ENCODE measurements at places on chromosomes 2 and 18.

- DNase-seq: no peak
Observed at GRCh38 chr2:46269001-46269400, 28.2 kb upstream of the EPAS1 start.

GRCh38 chr2:96247009-96247408 lies 18.8 kb downstream of the TMEM127 start:
- peak; percentile 84 for DNase-seq

GRCh38 chr2:233982421-233983121 lies 65.4 kb downstream of the TRPM8 start:
- no peak for DNase-seq

- DNase-seq: peak; percentile 39
Observed at GRCh38 chr2:179104736-179105135, 54.8 kb upstream of the CCDC141 start.

DNA sequence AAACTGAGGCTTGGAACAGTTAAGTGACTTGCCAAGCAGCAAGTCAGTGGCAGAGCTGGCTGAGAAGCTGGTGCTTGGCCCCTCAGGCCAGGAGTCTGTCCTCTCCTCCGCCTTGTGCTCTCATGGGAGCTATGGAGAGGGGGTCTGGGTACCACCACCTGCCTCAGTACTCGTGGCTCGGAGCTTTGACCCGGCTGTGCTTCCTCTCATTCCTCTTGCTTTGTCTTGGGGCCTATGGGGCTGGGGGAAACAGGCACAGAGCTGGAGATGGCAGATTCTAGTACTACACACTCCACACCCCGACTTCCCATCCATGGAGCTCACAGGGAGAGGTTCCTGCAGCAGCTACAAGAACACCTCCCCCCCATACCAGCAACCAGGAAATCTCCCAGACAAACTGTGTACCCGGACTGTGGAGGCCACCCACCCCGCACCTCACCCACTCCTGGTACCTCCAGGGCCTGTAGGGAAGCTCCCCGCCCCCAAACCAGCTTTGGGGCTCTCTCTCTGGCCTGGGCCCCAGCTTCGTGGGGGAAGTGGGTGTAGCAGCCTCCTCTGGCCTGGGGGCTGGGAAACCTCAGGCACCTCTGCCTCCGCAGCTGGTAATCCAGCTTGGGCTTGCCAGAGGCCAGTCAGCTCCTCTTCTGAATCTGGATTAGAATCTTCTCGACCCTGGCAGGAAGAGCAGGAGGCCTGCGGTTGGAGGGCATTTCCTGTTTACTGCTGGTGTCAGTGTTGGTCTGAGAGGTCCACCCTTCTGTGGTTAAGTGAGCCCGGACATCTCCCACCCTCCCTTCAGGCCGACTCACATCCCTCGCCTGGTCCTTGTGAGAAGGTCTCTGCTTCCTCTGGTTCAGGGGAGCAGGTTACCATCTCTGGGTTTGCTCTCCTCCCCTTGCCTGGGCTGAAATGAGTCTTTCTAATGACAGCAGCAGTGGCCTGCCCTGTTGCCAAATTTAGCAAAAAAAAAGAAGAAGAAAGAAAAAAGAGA lies 22.3 kb upstream of the RHOB start:
- DNase-seq: peak; percentile 46

DNA sequence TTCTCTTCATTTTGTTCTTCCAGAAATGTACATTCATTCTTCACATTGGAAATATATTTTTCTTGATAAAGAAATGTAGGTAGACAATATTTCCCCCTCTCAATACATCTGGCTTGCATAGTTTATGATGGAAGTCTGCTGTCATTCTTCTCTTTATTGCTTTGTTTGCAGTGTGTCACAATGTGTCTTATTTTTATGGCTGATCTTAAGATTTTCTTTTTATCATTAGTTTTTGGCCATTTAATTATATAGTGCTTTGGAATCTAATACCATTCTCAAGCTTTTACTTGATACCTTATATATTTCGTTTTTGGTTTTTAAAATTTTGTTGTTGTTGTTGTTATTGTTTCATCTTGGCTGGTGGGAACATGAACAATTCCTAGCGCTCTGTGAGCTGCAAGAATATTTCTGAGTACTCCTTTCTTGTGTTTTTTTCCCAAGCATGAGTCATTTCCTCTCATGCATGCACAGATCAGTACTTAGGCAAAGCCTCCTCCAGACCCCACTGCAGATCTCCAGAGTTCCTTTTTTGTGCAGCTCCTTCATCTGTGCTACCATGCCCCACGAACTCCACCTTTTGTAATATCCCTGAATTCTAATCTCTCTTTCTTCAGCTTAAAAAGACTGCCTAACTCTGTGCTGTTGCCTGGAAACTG lies 13.7 kb upstream of the MMADHC start:
- peak; percentile 30 for DNase-seq

GRCh38 chr2:128748835-128749605 lies 430.4 kb upstream of the HS6ST1 start:
- no peak for DNase-seq

DNA sequence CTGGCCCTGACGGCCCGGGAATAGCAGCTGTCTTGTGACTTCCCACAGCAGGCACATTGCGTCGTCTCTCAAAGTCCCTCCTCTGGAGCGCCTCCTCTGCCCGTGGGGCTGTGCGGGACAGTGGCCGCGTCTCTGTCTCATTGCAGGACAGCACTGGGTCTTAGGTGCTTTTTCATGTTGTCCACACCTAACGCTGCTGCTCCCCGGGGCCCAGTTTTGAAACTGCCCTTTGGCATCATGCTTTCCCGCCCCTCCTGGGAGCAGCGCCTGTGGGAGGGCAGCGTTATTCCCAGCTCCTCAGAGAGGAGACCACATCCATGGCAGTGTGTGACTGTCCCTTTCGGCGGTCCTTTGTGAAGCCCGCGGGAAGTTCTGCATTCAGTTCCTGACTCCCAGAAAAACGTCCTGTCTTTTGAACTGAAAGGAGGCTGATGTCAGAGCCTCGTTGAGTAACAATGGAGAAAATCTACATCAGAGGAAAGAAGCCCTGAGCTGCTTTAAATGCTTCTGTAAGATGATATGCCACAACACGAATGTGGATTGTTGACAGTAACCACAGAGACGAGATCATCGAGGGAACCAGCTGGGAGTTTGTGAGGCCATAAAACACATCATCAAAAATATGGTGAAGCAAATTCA lies 226.0 kb downstream of the FAM210A start:
- peak; percentile 22 for DNase-seq

GRCh38 chr2:235643680-235644511 lies 150.1 kb downstream of the AGAP1 start:
- DNase-seq: no peak

GRCh38 chr2:68190991-68191731 lies 33.5 kb downstream of the PNO1 start:
- peak; percentile 51 for DNase-seq

DNA sequence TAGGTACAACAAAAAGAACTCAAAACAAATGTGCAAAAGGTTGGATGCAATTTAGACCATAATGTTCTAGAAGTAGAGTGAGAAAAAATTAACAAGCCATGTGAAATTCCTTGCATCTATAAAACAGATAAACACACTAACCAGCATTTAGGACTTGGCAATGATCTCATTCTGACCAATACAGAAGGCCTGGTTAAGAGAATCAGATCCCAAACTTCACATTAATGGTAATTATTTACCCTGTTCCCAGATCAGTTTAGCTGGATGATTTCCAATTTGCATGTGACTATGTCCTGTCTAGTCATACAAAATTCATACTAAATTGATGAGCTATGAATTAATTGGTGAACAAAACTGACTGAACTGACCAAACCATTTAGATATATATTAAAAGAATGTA lies 98.4 kb upstream of the FIGN start:
- no peak for DNase-seq

DNA sequence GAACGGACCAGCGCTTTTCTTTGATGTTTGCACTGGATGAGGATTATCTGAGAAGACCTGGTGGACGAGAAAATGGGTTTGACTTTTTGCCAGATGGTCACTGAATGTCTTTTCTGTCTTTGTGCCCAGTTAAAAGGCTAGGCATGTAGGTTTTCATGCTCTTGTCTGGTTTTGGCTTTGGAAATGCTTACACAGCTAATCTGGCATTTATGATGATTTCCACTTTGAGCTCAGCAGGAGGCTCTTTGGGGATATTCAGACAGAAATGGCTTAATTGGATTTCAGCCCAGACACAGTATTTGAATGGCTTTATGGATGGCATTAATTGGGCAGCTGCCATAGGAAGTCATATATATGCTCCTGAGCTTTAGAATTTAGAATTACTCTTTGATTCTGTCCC lies 59.6 kb downstream of the NCK2 start:
- DNase-seq: no peak

DNA sequence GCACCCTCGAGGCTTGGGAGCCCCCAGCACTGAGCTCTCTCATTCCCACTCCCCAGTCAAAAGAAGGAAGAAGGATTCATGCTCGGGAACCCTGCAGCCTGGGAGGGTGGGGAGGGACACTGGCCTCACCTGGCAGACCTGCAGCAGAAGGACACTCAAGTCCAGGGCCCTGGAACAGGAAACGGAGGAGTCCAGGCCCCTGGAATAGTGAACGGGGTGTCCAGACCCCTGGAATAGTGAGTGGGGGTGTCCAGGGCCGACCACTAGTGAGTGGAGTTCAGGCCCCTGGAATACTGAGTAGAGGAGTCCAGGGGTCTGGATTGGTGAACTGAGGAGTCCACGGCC lies 292.5 kb downstream of the NDUFA10 start:
- no peak for DNase-seq

DNA sequence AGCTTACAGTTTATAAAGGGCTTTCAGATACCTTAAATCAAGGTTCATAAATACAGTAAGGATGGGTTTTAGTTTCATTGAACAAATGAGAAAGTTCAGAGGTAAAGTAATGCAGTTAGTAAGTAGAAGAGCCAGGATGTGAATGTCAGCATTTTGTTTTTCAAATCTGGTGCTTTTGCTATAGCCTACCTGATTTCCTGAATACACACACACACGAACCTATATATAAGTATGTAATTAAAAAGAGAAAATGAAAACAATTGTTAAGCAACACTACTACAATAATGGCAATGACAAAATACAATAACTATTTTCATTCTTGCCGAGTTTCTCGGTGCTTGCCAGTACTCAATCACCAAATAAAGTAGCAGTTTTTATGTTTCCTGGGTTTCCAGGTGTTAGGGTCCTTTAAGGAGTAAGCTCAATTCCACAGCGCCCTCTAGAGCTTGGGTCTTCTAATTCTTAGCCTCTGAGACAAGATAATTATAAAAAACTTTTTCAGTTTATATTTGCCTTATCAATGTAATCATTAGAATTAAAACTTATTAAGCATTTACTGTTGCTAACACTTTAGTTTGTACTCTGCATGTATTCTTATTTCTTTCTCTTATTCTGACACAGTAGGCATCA lies 512.9 kb upstream of the ACVR2A start:
- peak; percentile 47 for DNase-seq

GRCh38 chr2:28252311-28252710 lies 140.3 kb upstream of the FOSL2 start:
- no peak for DNase-seq

GRCh38 chr2:118865106-118865505 lies 17.7 kb upstream of the EN1 start:
- peak; percentile 42 for DNase-seq

GRCh38 chr18:50170004-50170403 lies 24.9 kb downstream of the MYO5B start:
- no peak for DNase-seq

- DNase-seq: no peak
Observed at GRCh38 chr2:152550386-152550785, 166.9 kb downstream of the PRPF40A start.

DNA sequence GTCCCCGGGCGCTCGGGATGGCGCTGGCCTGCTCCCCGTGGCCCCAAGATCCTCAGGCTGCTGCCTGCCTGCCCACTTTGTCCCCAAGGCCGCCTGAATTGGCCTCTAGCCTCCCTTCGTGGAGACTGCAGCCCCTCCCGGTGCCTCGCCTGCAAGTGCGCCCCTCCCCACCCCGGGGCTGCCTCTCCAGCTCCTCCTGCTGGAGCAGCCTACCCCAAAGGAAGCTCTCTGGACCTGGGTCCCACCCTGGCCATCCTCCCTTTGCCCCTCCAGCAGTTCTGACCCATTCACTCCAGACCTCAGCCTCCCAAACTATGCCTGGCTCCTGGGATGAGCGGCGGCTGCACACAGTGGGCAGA lies 6.2 kb downstream of the ESPNL start:
- DNase-seq: no peak

GRCh38 chr2:105315314-105315713 lies 14.2 kb downstream of the TGFBRAP1 start:
- no peak for DNase-seq

GRCh38 chr2:47704287-47704686 lies 78.7 kb upstream of the MSH6 start:
- DNase-seq: no peak

DNA sequence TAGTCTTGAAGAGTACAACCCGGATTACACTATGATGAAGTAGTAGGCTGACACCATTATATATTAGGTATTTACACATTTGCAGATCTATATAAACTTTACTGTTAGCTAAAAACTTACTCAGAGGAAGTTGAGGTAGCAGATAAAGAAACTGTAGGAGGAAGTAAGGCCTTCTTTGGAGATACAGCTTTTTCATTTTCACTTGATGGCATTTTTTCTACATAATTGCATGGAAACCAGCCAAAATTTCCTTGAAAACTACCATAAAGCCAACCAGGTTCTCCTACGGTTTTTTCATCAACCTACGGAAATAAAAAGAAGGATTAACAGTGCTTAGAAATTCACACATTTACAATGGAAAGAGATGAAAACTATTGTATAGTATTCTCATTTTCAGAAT lies 86.6 kb downstream of the FAM228A start:
- no peak for DNase-seq

DNA sequence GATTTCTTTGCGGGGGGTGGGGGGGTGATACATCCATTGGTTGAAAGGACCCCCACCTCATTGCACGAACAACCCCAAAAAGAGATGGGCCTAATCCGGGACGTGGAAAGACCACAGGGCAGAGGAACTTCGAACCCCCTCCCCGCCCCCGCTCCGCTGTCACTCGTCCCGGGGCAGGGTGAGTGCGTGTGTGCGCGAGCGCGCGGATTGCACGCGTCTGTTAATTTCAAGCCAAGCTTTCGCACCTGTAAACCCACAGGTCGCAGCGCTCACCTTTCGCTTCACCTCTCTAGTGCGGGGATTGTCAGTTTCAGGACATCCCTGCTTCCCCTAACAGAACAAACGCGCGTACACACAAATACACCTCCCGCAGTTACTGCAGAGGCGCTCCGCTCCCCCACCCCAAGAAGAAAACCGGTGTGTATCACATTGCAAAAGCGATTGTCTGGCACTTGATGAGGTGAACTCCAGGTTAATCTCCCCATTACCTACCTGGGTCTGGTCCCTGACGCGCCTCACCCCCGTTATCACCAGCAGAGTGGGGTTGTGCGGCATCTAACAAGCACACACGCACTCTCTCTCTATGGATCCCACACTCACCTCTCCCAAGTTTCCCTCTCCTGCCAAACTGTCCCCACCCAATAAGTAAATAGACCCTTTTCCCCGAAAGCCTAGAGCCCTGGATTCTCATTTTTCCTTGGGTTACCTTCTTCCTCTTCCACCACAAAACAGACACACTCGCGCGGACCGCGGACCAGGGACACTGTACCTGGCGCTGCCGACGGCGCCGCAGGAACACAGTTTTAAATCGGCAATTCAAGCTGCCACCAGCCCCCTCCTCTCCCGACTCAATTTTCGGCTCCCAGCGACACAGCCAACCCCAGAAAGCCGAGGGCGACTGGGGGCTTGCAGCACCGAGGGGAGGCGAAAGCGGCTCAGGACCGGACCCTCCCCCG lies 1.0 kb downstream of the CYP26B1 start:
- no peak for DNase-seq

GRCh38 chr2:57962861-57963260 lies 83.7 kb upstream of the VRK2 start:
- no peak for DNase-seq

Data from inflammatory macrophage treated with lipopolysaccharide for 1 hour (primary cell).